ENCODE measurements at places on chromosomes 3 and 15.

GRCh38 chr15:59232476-59232875 is 25.8 kb downstream of the LDHAL6B start:
- no peak for DNase-seq

- DNase-seq, result no peak
These were observed 234.8 kb upstream of the TRIM42 start for GRCh38 chr3:140443073-140443472.

- no peak for DNase-seq
These were observed 17.5 kb downstream of the HDC start for GRCh38 chr15:50247819-50248655.

DNA sequence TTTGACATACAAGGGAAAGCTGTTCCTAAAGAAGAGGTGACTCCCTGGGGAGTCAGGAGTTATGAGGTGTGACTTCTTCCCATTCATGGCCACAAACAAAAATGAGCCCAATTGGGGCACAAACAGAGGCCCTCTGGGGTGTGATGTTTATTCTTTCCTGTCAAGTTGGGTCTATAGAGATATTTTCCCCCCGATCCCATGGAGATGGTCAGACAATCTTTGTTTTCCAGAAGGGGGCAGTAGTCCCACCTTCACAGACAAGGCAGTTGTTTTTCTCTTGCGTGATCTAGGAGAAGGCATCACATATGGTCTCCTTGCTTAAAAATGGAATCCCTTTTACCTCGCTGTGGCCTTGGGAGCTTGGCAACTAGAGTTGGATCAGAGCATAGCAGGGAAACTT is 110.3 kb downstream of the MFSD1 start:
- DNase-seq, result no peak

GRCh38 chr3:147410116-147410525 is 956 bp downstream of the ZIC1 start:
- DNase-seq, result no peak

DNA sequence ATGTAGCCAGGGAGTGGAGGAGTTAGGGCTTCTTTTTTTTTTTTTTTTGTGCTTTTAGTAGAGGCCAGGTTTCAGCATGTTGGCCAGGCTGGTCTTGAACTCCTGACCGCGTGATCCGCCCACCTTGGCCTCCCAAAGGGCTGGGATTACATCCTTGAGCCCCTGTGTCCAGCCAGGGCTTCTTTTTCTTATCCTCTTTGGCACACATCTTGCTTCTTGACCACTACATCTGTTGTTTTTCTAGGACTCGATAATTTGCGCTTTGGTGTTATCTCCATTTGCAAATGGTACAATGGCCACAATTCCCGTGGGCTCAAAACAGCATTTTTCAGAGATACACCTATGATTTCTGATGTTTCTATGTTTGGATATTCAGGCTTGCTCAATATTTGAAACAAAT is 4.2 kb downstream of the SKIL start:
- DNase-seq, result no peak

GRCh38 chr3:134665243-134665642 is 14.4 kb upstream of the KY start:
- no peak for DNase-seq

DNA sequence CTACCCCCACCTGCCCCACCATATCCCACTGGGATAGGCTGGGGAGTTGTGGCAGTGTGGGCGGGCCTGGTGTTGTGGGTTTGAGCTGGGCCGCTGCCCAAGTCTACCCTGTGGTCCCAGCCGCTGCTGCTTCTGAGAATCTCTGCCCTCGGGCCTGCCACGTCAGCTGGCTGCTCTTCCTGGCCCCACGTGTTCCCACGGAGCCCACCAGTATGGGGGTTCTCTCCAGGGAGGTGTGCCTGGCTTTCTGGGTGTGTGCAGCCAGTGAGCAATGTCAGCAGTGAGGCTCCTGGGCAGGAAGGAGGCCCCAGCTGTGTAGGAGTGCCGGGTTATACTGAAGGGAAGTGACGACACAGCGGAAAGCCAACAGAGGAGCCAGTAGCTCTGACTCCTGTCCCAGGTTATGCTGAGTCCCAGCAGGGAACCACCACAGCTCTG is 10.5 kb downstream of the GNAI2 start:
- no peak for DNase-seq

DNA sequence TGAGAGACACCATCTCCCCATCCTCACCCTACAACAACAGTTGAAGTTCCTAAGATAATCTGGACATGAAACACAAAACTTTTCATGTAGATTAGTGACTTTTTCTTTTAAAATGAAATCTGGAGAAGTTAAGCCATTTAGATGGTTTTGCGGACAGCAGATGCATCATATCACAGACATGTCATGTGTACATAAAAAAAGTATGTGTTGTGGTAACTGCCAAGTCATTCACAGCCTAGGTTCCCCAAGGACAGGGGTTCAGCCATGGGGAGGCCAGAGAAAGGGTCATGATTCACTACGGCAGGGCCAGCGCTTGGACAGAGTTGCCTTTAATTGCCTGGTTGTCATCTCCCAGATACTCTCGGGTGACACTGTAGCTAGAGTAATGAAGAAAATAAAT is 163.2 kb downstream of the PDZRN3 start:
- DNase-seq, result no peak

DNA sequence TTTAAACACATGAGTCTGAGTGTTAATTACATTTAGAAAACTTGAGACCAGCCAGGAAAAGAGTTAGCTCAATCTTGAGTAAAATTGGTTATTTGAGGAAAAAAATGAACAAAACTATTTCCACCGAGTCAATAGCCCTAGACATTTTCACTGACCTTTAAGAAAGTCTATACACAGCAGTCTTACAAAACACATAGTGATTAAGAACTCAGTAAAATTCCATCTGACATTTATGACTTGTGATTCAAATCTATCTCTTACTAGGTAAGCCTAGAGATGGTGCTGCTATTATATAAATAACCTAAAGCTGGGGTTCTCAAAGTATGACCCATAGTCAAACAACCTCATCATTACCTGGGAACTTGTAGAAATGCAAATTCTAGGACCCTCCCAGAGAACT is 109.1 kb upstream of the COL8A1 start:
- DNase-seq, result no peak

GRCh38 chr3:137762674-137763593 is 1.2 kb upstream of the SOX14 start:
- DNase-seq, result no peak

DNA sequence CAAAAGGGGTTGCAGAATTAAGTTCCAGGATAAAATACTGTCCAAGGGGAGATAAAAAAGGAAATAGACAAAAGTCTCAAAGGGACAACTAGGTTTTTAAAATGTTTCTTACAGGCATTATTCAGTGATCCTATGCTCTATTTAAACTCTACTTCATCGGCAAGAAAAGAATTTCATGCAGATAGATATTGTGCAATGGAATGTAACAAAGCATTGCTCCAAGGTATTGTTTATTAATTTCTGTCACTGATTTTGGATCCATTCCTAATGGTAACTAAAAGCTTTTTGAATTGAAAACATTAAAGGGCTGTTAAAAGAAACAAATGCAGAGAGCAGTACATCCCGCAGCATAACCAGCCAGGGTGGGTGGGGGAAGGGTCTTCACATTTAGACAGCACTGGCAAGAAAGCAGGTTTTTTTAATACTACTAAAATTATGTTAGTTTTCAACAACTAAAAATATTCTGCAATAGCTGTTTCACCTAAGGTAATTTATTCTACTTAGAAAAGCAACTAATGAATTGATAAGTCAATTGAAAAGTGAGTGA is 82.9 kb downstream of the THBS1 start:
- no peak for DNase-seq

DNA sequence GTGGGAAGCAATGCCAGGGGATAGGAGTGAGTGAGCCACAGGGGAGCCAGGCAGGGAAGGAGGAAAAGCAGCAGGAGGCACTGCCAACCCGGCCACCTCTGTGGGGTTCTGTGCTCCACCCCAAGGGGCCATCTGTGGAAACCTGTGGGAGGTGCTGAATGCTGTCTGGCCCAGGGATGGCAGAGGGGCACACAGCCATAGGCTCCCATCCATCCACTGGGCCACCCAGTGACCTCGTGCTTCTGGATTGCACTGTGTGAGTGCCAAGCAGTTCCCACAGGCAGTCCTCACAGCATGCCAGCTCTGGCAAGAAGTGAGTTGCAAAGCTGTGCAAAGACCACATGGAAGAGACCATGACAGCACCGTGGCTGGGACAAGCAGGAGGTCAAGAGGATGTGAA is 27.5 kb downstream of the DNAJB8 start:
- DNase-seq, result no peak

DNA sequence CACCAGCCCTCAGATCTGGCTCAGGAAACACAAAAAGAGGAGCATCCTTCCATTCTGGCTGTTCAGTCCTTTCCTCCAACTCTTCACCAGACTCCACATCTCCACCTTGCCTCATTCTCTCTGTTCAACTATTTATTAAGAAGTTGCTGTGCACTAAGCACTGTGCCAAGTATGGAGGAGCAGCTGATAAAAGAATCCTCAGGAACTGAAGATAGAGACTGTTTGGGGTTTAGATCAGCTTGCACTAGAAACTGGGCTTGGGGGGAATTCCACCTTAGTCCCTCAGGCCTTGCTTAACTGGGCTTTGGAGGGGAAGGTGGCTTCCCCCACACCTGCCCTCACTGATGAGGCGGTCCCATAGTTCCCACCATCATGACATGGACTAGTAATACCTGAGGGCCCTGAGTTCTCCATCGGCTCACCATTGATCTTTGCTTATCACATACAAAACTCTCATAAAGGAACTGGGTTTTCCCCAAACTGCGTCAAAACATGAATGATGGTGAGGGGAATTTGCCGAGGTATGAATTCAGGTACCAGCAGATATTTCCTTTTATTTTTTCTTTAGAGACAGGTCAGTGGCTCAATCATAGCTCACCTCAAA is 1.7 kb upstream of the CCR8 start:
- DNase-seq, result no peak

DNA sequence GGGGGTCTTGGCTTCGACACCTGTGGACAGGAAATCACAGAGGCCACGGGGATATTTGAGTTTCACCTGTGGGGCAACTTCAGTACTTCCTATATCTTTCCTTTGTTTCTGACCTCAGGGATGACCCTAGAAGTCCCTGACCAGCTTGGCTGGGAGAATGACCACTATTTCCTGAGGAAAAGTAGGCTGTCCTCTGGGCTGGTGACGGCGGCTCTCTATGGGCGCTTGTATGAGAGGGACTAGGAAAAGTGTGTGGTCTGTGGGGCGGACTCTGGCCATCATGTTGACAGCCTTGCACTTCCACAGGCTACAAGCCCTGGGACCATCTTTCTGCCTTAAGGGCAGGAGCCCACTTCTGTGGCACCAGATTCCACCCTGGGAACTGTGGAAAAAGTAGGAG is 43.7 kb downstream of the BTD start:
- DNase-seq, result no peak

- DNase-seq, result no peak
These were observed 123.6 kb downstream of the KLHL25 start for GRCh38 chr15:85671156-85671555.

GRCh38 chr3:165206454-165207266 is 10.5 kb upstream of the SLITRK3 start:
- DNase-seq, result peak; percentile 85

GRCh38 chr3:52279596-52279995 is 1.1 kb upstream of the WDR82 start:
- DNase-seq, result no peak

DNA sequence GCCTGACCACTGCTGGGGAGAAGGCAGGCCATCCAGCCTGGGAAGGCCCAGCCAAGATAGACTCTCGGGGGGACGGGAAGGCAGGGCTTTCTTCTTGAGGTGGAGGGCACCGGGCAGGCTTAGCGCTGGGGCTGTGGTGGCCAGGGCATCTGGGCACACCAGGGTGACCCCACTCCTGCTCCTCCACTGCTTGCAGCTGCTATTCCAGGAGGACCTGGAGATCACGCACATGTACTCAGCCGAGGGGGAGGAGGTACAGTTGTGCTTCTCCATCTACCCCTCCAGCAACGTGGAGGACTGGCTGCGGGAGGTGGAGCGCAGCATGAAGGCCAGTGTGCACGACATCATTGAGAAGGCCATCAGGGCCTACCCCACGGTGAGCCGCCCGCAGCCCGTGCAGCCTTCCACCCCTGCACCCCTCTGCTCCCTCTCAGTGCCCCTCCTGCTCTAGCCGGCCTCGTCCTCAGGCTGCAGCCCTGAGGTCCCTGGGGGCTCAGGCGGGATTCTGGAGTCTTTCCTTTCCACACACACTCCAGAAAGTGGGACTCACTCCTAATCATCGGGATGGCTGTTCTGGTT is 42.3 kb downstream of the DNAH1 start:
- DNase-seq, result no peak

- DNase-seq, result no peak
These were observed 73.6 kb downstream of the TM4SF4 start for GRCh38 chr3:149547954-149548668.

DNA sequence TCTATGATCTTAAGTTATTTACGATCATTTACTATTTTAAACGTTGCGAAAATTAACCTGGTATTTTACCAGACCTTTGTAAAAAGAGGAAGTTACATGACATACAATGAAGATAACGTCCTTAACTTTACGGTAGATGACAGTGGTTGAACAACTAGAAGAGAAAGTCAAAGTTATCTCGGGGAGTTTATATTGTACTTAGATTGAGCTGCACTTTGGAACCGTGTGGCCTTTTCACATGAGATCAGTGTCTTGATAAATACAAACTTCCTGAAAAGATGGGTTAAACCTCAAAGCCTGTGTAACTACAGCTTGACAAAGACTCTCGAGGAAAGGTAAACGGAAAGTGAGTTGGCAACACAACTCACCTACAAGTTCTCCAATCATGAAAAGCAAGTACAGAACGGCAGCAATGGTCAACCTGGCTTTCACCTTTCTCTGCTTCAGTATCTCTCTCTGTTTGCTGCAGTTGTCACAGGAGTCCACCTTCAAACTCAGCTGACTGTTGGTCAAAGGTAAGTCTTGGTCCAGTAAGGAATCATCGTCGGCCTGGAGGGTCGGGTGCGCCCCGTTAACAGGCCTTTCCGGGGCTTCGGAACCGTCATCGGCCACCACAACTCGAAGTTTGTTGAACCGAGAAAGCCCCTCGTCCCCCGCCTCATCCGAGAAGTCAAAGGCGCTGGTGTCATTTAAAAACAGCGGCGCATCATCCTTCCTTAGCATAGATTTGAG is 793 bp downstream of the SLC30A4 start:
- no peak for DNase-seq

- no peak for DNase-seq
These were observed 319.3 kb upstream of the AZI2 start for GRCh38 chr3:28667646-28668621.

- DNase-seq, result no peak
These were observed 83.7 kb downstream of the ETV5 start for GRCh38 chr3:186025161-186025560.

- no peak for DNase-seq
These were observed 3.7 kb upstream of the MYL3 start for GRCh38 chr3:46866720-46867549.

DNA sequence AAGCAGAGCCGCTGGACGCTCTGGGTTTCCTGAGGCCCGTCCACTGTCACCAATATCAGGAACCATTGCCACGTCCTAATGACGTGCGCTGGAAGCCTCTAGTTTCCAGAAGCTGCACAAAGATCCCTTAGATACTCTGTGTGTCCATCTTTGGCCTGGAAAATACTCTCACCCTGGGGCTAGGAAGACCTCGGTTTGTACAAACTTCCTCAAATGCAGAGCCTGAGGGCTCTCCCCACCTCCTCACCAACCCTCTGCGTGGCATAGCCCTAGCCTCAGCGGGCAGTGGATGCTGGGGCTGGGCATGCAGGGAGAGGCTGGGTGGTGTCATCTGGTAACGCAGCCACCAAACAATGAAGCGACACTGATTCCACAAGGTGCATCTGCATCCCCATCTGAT is 3.3 kb downstream of the RHO start:
- DNase-seq, result no peak
